Activated CD8-positive, alpha-beta memory T cell treated with anti-CD3 and anti-CD28 coated beads for 4 hours (primary cell): ENCODE measurements at places on chromosomes 12 and 14.

DNA sequence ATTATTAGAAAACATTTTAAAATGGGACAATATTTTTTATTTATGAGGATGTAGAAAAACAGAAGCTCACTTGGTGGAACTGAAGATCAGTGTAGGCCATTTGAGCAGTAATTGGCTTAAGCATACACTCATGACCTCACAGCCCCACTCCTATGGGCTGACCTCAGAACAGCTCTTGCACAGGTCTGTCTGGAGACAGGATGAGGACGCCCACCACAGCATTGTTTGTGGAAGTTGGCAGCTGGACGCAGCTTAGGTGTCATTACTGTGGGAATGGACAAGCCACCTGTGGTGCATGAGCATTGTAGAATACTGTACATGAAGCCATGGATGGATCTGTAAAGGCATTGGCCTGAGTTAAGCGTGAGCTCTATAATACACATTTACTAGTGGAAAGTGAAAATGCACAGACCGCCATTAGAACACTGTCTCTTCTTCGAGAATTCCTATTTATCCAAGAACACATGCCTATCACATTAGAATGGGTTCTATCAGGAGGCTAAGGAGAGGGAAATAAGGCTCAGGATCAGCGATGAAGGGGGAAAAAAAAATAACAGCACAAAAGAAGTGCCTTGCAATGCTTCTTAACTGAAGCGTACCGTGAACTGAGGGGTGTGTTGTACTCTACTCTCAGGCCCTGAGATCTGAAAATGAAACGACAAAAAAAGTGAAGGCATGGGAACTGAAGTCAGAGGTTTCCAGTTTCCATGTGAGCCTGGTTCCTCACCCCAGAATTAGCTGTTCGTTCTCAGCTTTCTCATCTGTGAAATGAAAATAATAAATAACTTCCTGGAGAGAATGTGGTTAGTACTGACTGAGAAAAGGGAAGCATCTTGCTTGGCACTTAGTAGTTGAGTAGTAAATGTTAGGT lies 33.6 kb downstream of the KCNA1 start:
- no peak for DNase-seq

DNA sequence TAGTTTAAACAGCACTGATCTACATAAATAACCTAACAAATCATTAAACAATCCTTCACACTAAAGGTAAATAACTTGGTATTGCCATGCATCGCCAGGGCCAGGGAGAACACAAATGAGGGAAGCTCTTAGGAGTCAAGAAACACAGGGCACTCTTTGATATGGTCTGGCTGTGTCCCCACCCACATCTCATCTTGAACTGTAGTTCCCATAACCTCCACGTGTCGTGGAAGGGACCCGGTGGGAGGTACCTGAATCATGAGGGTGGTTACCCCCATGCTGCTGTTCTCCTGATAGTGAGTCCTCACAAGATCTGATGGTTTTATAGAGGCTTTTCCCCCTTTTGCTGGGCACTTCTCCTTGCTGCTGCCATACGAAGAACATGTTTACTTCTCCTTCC lies 17.3 kb downstream of the TMEM132D start:
- no peak for DNase-seq

- no peak for DNase-seq
These were observed 13.0 kb downstream of the HPD start for GRCh38 chr12:121845701-121846100.

- no peak for DNase-seq
These were observed 52.5 kb upstream of the PELI2 start for GRCh38 chr14:56065621-56066290.

GRCh38 chr12:55931317-55931779 lies 386 bp downstream of the DGKA start:
- no peak for DNase-seq

GRCh38 chr14:97217111-97217885 lies 420.1 kb downstream of the VRK1 start:
- DNase-seq, result no peak

- DNase-seq, result no peak
These were observed 184.7 kb downstream of the TMEM121 start for GRCh38 chr14:105711044-105711620.

- DNase-seq, result no peak
These were observed 106.9 kb upstream of the PTPRB start for GRCh38 chr12:70744178-70744577.

DNA sequence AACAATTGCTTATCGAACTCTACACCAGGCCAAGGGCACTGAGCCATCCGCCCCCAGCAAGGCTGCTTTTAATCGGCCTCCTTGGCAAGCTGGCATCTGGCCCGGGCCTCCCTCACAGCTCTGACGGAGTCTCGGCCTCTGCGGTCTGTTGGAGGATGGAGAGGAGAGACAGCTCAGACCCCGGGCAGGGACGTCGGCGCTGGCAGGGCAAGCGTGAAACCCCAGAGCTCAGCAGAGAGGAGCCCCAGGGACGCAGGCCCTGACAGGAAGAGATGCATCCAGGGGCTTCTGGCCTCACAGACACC lies 17.5 kb downstream of the CAMKK2 start:
- DNase-seq, result no peak

DNA sequence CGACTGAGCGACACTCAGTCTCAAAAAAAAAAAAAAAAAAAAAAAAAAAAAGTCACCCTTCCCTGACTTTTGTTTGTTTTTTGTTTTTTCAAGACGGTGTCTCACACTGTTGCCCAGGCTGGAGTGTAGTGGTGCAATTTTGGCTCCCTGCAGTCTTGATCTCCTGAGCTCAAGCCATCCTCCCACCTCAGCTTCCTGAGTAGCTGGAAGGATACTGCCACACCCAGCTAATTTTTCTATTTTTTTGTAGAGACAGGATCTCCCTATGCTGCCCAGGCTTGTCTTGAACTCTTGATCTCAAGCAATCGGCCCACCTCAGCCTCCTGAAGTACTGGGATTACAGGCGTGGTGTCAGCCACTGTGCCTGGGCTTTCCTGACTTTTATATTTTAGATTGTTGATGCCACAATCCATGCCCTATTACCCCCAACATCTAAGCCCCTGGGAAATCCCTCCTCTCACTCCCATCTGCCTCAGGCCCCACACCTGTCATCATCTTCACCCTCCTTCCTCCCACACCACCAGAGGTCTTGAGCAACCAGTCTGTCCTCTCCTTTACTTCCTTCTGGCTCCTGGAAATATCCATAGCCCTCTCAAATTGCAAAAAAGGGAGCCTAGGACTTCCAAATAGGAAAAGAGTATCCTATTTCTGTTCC lies 7.8 kb downstream of the IKZF4 start:
- DNase-seq, result no peak

GRCh38 chr14:103099081-103099732 lies 4.7 kb downstream of the EXOC3L4 start:
- no peak for DNase-seq

DNA sequence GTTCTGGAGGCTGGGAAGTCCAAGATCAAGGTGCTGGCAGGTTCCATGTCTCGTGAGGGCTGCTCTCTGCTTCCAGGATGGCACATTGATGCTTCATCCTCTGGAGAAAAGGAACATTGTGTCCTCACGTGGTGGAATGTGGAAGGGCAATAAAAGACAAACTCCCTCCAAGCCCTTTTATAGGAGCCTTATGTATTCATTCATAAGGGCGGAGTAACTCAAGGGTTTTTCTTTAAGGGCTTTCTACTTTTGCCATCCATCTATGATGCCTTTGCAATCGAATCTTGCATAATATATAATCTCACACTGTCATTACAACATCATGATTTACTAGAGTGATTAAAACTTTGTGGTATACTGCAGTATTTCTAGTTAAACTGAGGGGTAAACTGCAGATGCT lies 132.7 kb upstream of the DDHD1 start:
- DNase-seq, result no peak

- DNase-seq, result no peak
These were observed 536.8 kb downstream of the MED13L start for GRCh38 chr12:115740586-115741155.

DNA sequence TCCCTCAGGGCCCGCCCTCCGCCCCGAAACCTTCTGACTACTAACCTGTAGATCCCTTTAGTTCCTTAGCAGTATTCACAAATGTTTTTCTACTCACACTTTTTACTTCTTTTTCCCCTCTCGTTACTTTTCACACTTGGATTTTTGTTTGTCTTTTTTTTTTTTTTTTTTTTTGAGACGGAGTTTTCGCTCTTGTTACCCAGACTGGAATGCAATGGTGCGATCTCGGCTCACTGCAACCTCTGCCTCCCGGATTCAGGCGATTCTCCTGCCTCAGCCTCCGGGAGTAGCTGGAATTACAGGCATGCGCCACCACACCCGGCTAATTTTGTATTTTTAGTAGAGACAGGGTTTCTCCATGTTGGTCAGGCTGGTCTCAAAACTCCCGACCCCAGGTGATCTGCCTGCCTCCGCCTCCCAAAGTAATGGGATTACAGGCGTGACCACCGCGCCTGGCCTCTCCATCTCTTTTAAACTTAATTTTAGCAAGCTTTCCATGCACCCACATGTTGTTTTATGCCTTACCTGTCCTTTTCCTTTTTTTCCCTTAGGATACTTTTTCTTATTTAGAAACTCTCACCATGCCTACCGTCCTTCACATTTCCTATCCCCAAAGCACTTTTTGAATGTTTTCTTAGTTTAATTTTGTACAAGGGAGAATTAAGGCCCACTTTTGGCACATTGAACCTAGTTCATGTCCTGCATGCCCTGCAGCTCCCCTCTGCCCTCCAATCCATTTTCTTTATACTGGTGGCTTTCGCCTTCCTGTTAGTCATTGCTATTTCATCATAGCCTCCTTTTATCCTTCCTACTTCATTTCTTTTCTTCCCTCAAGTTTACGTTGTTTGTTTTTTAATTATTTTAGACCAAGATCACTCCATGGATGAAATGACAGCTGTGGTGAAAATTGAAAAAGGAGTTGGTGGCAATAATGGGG lies 1.1 kb downstream of the SP1 start:
- no peak for DNase-seq

DNA sequence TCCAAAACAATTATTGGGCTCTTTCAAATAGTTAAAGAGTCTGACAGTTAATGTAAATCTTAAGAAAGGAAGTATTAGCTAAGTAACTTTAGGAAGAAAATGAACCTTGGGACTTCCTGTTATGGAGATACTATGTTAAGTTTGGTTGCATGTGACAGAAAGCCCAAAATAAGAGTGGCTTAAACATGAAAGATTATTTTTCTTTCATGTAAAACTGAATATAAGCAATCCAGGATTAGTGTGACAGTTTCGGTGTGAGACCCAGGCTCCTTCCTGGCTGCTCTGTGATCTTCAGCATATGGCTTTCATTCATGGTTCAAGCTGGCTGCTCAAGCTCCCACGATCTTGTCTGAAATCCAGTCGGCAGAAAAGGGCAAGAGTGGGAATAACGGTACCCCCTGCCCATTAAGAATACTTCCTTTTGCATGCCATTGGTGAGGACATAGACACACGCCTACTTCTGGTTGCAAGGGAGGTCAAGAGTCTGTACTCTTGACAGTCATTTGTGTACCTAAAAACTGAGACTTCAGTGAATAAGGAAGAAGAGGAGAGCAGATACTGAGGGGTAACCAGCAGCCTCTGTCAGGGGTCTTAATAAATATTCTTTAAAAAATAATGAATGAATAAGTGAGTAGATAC lies 2.2 kb upstream of the RPAP3 start:
- DNase-seq, result no peak

GRCh38 chr12:76247026-76247646 lies 101.1 kb downstream of the BBS10 start:
- DNase-seq, result no peak

DNA sequence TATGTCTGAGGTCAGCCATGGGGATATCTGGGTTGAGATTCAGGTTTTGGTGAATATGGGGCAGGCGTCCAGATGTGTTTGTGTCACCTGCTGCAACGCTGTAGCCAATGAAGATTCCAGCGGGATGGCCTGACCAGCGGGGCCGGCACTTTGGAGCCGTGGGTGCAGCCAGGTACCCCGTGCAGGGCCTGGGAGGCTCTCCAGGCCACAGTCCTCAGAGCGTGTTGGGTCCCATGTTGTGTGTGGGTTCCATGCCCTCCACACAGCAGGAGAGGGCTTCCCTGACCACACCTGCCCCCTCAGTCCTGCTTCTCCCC lies 2.8 kb upstream of the TEX22 start:
- DNase-seq, result no peak

- no peak for DNase-seq
These were observed 206.5 kb downstream of the EFCAB11 start for GRCh38 chr14:89748004-89748403.
